ENCODE measurements at places on chromosomes 12 and 14.
A peak's percentile ranks its signal among the peaks of the same experiment; 100 is the strongest.

DNA sequence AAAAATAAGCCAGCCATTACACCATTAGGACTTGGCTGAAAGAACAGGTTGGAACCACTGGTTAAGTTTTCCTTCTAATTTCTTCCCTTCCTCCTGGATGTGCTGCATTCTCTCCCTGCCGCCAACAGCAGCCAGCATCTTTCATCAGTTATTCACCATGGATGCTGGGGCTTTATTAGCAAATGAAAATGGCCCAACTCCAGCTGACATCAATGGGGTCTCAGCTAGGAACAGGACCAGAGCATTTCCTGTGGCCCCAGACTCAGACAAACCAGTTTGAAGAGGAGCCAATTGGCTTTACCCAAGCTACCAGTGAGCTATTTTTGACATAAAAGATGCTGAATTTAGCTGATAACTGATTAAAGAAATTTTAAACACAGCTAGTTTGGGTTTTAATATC is 26.0 kb upstream of the TBX5 start:
- no peak for DNase-seq

DNA sequence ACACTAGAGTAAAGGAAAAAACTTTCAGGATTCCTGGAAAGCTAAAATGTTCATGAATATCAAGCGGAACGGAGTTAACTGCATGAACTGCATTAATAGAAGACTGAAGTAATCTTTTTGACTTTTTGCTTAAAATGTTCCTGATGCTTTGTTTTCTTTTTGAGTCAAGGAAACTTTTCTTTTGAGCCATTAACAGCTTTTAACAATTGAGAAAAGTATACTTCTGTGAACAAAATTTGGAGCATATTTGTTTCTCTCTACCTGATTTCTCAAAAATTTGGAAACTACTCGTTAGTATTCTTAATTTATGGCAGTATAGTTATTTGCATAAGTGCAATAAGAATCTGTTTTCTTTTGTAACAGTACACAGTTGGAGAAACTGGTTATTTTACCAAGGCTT is 78.5 kb downstream of the CALM1 start:
- no peak for DNase-seq

DNA sequence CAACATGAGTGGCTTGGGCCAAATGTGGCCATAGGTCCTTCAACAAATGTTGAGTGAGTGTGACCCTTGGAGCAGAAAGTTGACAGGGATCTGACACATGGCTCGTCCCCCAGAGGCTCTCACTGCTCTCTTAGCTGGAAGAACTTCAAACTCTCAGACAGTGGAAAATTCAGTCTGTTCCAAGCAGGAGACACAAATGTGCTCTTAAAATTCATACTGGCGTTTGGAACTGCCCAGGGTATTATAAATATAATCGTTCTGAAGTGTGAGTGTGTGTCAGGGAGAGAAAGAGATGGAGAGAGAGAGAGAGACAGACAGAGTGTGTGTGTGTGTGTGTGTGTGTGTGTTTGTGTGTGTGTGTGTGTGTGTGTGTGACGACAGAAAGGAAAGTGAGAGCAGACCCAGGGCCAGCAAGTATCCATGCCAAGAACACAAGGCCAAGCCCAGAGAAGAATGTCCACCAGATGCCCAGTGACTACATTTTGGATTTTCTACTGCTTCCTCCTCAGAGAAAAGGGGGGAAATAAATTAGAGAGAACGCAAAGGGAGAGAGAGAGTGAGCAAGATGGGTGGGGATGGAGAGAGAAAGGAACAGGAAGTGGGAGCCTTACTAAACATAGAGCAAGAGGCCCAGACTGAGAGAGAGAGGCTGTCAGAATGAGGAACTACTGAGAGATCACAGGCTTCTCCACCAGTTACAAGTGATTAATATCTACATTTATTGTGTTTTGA is 193.6 kb upstream of the NUDT4 start:
- no peak for DNase-seq

DNA sequence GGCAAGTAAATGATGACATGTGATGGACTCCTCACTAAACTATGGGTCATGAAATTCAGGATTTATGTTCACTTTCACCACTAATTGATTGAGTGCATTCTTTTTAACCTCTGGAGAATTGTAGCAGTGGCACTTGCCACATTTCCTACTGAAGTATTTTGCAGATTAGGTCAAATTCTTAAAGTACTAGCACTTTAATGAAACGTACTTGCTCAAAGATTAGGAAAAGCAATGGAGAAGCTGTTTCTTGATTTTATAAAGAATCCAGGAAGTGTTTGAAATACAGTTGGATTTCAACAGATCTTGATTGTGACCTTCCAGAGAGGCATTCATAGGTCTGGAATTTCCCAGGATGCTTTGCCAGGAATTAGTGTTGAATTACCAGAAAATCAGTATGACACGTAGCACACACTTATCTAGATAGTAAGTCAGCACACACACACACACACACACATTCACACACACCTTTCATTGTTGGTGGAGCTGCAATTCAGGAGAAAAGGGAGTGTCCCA is 162.6 kb downstream of the MYRFL start:
- no peak for DNase-seq

- DNase-seq = no peak
Observed at GRCh38 chr14:103652806-103653205, 23.8 kb downstream of the KLC1 start.

GRCh38 chr12:101920906-101921305 is 43.5 kb downstream of the DRAM1 start:
- no peak for DNase-seq

DNA sequence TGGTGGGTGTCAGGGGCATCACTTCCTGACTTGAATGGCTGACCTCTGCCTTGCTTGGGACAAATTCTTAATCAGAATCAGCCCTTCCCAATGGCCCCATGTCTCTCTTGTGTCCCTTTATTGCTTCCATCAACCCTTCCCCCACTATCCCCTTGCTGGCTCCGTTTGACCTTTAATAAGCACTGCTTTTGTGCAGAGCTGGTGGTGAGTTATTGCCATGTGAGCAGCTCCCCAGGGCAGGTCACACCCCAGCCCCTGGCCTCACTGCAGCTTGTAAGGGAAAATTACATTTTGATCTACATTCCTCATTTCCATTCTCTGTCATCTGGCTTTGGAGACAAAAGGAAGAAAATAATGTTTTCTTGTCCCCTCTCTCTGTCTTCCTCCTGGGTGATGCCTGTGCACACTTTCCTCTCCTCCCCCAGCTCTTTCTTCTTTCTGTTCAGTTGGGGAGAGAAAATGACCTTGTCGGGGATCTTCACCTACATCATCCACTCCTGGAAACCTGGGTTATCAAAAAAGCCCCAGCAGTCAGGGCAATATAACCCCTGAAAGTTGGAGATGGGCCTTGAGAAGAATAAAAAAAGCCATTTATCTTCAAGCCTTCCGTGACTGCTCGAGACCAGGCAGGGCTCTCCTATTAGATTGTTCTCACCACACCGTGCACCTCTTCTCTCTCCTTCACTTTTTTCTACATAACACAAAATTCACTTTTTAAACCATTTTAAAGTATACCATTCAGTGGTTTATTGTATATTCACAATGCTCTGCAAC is 100.4 kb upstream of the SRRM4 start:
- no peak for DNase-seq

GRCh38 chr12:23228101-23228500 is 603.1 kb downstream of the ETNK1 start:
- no peak for DNase-seq

GRCh38 chr14:24136684-24137528 is 912 bp downstream of the PSME1 start:
- no peak for DNase-seq

- DNase-seq = no peak
Observed at GRCh38 chr14:24123424-24124417, 6.7 kb upstream of the FITM1 start.

DNA sequence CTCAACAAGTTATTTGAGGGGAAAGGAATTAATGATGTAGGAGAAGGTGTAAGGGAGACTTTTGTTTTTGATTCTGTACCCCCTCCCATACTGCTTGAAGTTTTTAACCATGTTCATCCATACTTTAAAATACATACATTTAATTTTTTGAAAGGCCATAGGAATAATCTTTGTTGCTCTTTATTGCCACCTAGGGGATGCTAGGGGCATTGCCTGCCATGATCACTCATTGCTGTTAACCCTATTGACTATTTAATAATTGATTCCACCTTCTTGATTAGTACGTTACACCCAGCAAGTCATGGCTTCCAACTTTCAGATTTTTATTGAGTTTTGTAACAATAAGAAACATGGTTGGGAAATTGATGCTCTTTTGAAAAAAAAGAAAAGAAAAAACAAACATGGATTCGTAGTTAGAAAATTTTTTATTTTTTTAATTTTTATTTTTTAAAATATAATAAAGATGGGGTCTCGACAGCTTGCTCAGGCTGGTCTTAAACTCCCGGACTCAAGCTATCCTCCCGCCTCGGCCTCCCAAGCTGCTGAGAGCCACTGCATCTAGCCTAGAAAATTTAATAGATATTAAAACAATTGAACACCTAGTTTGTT is 8.5 kb upstream of the PRKAB1 start:
- no peak for DNase-seq

DNA sequence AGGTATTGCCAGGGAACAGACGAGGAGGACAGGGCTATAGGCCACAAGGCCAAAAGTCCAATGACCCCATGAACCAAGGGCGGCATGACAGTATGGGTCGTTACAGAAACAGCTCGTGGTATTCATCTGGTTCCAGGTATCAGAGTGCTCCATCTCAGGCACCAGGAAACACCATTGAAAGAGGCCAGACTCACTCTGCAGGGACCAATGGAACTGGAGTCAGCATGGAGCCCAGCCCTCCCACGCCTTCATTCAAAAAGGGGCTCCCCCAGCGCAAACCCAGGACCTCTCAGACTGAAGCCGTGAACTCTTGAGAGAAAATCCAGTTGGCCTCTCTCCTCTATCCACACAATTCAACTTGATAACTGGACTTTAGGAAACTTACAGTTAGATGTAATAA is 12.9 kb upstream of the KCNH3 start:
- no peak for DNase-seq

DNA sequence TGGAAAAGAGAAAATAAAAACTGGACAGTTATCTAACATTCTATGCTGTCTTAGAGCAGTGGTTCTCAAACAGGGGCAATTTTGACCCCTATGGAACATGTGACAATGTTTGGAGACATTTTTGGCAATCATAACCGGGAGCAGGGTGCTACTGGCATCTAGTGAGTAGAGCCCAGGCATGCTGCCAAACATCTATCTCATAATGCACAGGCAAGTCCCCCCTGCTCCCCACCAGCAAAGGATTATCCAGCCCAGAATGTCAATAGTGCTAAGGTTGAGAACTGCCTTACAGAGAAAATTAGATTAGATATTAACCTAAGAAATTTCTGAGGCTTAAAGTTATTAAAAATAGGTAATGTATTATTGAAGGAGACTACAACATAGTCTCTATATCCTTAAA is 22.9 kb upstream of the CATSPERB start:
- DNase-seq = no peak

GRCh38 chr14:92945959-92946846 is 23.3 kb downstream of the CHGA start:
- DNase-seq = peak; percentile 12

- DNase-seq = no peak
Observed at GRCh38 chr14:88660056-88660455, 97.2 kb downstream of the ZC3H14 start.

GRCh38 chr12:104138797-104139152 is 765 bp upstream of the NFYB start:
- no peak for DNase-seq

DNA sequence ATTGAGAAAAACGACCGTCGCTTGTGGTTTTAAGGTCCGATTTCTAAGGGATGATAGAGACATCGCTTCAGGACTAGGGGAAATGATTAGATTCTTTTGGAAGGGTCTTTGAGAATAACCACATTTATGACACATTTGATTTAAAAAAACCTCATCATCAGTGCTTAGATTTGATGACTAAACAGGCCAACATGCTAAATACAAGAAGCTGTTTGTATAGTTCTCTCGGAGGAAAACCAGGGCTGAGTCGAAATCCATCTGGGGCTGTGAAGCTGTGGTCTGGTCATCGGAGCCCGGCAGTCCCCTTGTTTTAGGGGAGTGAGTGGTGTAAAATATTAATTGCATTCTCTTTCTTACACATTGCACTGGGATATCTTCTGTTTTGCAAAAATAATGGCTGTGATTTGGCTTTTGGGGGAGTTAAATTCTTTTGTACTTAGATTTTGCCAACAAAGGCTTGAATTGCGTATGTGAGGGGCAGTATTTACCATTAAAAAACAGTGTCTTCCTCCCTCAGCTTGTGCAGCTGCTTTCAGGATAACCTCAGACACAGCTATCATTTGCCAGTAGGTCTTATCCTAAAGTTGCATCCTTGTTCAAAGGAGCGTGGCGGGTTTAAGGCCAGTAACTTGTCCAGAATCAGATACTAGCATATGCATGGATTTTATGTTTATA is 550 bp downstream of the GNG2 start:
- DNase-seq = no peak

- DNase-seq = no peak
Observed at GRCh38 chr12:10392394-10392930, 2.6 kb upstream of the KLRK1 start.

DNA sequence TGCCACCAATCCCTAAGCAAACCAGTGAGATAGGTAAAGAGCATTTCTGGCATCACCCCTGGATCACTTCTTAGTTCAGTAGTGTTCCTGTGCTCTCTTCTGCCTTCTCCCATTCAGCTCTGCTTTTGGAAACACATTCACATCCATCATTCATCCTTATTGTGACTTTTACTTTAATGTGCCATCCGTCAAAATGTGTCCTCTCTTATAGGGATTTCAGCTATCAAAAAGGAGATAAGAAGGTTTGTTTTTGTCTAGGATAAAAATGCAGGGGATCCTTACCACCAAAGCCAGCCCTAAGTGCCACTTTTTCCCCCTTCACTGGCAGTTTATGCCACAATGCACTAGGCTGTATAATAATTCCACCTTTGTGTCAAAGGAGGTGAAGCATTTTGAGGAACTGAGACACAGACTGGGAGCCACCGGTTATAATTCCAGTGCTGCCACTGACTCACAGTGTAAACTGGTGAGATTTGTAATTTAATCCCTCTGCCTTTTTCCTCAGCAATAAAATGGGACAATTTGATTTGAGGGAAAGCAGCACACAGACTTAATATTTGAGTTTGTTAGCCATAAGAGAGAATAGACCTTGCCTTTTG is 158.6 kb downstream of the PAX9 start:
- DNase-seq = no peak

GRCh38 chr14:99699085-99699760 is 15.1 kb downstream of the CYP46A1 start:
- DNase-seq = no peak

Data from esophagus squamous epithelium (tissue), 5 donors.